Diencephalon (tissue), 1 donor: ENCODE measurements at places on chromosomes 2 and 18. TPM values are rescaled to one million over a fixed set of nuclear protein-coding genes. Genes with fewer than 3 reads are reported as not detected.

GPR17 gene
- 28.6 TPM for total RNA-seq

ANAPC1 gene
- 58.6 TPM for total RNA-seq

BMP10 gene
- total RNA-seq = not detected

CRYGD gene
- total RNA-seq = 3.7 TPM

DSG2 gene
- 6.2 TPM for total RNA-seq
